Stimulated activated CD4-positive, alpha-beta T cell treated with anti-CD3 and anti-CD28 coated beads, Interleukin-12 subunit alpha, Interleukin-12 subunit beta, amount 100 ng/mL, for 24 hours (primary cell): ENCODE measurements at places on chromosomes 6 and 20.
A peak's percentile ranks its signal among the peaks of the same experiment; 100 is the strongest.

DNA sequence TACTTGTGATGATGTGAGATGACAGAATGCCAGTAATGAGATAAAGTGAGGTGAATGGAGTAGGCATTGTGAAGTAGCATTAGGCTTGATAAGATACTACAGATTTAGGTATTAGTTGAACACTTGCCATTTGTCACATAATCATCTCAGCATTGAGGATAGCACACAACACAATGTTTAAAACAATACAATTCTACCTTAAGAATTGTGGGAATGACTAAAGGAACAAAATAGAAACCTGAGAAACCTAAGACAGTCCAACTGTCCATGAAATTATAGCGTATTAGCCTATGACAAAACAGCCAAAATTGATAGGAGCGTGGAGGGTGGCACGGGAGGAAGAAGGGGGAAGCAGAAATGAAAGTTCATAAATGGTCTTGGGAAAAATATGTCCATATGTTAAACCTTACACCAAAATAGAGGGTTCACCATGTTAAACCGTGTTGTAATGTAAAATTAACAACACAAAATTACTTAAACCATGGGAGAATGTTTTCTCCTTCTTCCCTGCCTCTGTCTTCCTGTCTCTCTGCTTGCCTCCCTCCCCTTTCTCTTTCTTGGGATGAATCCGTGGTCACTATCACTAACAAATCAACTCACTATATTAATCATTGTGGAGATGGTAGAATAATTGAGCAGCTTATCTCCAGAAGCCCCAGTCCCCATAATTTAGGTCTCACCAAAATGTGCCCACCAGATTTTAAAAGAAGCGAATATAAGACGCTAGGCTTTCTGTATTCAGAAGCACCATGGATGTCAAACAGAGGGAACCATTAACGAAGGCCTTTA is 33.0 kb upstream of the HFE start:
- DNase-seq = no peak

DNA sequence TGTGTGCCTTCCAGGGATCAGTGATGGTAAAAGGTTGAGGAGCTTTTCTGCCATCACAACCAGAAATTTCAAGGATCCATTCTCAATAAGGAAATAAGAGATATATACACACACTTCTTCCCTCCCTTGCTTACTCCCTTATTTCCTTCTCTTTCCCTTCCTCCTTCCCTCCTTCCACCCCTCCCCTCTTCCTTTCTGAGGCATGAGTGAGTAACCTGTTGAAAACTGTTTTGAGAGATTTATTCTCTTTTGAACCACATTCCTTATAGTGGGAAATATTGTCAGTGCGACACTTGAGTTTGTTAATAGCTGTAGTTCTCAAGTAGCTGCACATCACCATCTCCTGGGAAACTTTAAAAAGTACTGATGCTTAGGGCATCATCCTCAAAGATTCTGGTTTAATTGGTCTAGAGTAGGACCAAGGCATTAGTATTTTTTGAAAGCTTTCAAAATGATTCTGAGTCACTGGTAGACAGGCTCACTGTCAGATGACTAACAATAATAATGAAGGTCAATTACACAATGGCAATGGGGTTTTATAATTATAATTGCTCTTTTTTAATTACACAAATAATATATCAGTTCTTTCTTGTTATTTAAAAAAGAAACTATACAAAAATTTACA is 109.9 kb downstream of the POPDC3 start:
- no peak for DNase-seq

- no peak for DNase-seq
Observed at GRCh38 chr20:46423342-46423741, 16.9 kb upstream of the ELMO2 start.

DNA sequence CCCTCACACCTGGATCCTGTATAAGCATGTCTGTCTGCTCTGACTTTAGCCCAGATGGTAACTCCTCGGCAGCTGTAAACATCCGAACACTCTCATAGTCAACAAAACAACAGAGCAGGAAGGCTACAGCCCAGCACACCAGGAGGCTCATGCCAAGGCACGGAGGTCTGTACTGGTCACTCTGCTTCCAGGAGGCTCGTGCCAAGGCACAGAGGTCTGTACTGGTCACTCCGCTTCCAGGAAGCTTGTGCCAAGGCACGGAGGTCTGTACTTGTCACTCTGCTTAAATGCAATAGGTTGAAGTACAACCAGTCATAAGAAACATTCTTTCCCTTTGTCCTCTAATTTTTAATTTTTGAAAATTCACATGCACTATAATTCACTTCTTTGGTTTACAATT is 190.1 kb upstream of the CDH4 start:
- no peak for DNase-seq

- no peak for DNase-seq
Observed at GRCh38 chr20:4728120-4728760, 6.5 kb downstream of the PRND start.

DNA sequence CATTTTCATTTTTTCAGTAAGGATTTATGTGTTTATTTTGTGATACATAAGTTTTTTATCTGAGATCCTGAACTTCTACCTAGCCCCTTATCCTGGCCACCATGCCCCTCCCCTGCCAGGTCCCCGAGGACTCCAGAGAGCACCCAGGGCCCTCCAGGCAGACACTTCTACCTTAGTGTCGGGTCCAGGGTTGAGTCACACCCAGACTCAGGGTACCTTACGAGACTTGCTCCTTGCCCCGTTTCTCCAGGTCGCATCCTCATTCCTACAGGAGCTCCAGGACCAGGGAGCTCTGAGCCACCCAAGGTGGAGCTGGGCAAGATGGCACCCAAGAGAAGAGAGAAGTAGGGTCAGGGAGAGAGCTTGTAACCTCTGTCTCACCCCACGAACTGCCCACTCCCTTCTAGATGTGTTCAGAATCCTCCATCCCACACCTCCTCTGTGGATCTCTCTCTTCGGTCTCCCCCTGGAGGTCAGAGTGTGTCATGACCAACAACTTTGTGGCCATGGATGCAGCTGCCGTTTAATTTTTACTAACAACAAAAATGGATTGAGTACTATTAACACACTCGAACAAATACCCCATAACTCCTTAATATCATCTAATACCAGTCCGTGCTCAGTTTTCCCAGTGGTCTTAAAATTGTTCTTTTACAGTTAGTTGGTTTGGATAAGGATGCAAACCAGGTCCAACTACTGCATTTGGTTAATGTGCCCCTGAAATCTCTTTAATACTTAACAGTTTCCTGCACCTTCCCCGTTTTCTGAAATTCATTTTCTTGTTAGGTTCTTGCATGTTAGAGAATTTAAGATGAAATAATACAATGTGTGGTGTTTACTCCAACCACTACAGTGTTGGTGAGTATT is 130.6 kb upstream of the INSM1 start:
- peak; percentile 14 for DNase-seq

- peak; percentile 65 for DNase-seq
Observed at GRCh38 chr6:2988426-2989331, 11.0 kb upstream of the NQO2 start.

- DNase-seq = no peak
Observed at GRCh38 chr6:5287205-5287965, 26.1 kb downstream of the FARS2 start.

- no peak for DNase-seq
Observed at GRCh38 chr6:150689900-150690590, 90.4 kb downstream of the PLEKHG1 start.

- no peak for DNase-seq
Observed at GRCh38 chr20:51087266-51087665, 64.4 kb upstream of the KCNG1 start.
